Stimulated activated CD8-positive, alpha-beta memory T cell treated with anti-CD3 and anti-CD28 coated beads, Interleukin-4, amount 100 ng/mL, for 48 hours (primary cell): ENCODE measurements at places on chromosomes 4 and X.

DNA sequence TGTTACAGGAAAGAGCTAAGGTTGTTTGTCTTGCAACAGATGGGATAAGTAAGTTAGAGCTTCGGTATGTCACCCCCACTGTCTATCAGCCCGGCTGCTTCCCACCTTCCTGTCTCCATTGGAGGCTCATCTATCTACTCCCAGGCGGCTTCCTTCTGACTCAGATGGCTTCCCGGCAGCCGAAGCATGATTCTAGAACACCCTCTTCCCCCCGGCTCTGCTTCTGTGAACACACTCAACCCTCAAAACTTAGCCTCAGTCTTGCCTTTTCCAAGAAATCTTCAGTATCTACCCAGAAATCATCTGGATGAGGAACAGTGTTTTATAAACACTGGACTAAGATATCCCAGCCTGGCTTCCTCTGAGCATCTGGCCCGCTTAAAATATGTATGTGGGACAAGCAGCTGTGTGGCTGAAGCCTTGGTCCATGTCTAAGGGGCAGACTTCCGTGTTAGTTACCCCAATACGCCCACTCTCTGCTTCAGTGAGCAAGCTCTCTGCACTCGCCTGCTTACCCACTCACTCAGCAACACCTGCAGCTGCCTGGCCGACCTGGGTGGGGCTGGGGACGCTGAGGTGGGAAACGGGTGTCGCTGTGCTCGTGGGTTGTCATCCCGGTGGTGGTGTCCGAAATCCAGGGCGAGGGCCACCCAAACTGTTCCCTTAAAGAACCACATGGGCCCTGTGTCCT, 12.0 kb upstream of the SLC2A9 start:
- DNase-seq, result no peak

DNA sequence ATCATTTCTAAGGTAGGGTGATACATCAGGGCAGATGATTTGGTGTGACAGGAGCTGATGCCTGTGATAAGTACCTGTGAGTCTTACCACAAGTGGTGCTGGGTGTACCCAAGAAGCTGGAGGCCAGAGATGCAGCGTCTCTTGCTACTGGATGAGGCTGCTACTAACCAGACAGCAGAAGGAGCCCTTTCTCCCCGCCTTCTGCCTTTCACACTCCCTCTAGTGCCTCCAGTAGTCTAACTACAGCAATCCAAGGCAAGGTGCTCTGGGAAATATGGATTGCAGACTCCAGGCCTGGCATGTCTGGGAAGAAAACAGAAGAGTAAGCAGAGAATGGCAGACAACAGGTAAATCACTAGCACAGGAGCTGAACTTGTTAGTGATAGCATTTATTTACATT, 470.8 kb downstream of the NKX6-1 start:
- no peak for DNase-seq

- no peak for DNase-seq
Observed at GRCh38 chr4:186912606-186913005, 188.9 kb upstream of the FAT1 start.

- DNase-seq, result no peak
Observed at GRCh38 chrX:23332888-23333821, 1.5 kb upstream of the PTCHD1 start.

- DNase-seq, result no peak
Observed at GRCh38 chr4:30720021-30720660, at the start of gene PCDH7. TSS of gene PCDH7 (plus strand) at chr4:30720369. CDS start at chr4:30721423, 1,054 bp downstream.

GRCh38 chr4:6647582-6648230, 7.2 kb downstream of the MRFAP1 start:
- no peak for DNase-seq

DNA sequence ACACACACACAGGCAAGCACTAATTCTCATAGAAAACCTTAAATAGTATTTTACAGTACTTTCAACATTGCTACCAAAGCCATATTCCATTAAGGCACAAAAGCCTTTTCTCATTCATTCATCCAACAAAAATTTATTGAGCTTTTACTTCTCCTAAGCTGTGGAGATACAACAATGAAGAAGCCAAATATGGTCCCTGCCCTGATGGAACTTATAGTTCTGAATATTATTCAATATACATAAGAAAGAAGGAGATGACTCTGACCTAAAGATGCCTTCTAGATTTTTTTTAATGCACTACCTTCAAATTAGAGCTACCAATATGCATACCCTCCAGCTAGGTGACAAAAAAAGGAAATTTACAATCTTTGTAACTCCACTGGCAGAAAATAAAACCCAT, 90.0 kb upstream of the WDR44 start:
- no peak for DNase-seq
